ENCODE measurements at places on chromosomes 4 and X.
A peak's percentile ranks its signal among the peaks of the same experiment; 100 is the strongest.

GRCh38 chr4:136369073-136369472 lies 1163.2 kb downstream of the PCDH18 start:
- H3K4me3 ChIP-seq, result no peak overlapping the region
- H3K27me3 ChIP-seq, result no peaks in the 10 kb centered on the region
- no peaks in the 10 kb centered on the region for H3K36me3 ChIP-seq

GRCh38 chr4:146998157-146998556 lies 52.5 kb upstream of the TTC29 start:
- H3K4me1 ChIP-seq, result no peaks in the 10 kb centered on the region
- H3K27ac ChIP-seq, result no peak overlapping the region
- no peaks in the 10 kb centered on the region for H3K27me3 ChIP-seq
- no peak for DNase-seq
- no peaks in the 10 kb centered on the region for H3K36me3 ChIP-seq
- H3K4me3 ChIP-seq, result no peak overlapping the region

GRCh38 chr4:1777822-1778641 lies 15.1 kb upstream of the FGFR3 start:
- DNase-seq, result no peak
- no peak overlapping the region for H3K27ac ChIP-seq
- H3K27me3 ChIP-seq, result no peaks in the 10 kb centered on the region
- no peak overlapping the region for H3K4me3 ChIP-seq
- no peaks in the 10 kb centered on the region for H3K4me1 ChIP-seq

DNA sequence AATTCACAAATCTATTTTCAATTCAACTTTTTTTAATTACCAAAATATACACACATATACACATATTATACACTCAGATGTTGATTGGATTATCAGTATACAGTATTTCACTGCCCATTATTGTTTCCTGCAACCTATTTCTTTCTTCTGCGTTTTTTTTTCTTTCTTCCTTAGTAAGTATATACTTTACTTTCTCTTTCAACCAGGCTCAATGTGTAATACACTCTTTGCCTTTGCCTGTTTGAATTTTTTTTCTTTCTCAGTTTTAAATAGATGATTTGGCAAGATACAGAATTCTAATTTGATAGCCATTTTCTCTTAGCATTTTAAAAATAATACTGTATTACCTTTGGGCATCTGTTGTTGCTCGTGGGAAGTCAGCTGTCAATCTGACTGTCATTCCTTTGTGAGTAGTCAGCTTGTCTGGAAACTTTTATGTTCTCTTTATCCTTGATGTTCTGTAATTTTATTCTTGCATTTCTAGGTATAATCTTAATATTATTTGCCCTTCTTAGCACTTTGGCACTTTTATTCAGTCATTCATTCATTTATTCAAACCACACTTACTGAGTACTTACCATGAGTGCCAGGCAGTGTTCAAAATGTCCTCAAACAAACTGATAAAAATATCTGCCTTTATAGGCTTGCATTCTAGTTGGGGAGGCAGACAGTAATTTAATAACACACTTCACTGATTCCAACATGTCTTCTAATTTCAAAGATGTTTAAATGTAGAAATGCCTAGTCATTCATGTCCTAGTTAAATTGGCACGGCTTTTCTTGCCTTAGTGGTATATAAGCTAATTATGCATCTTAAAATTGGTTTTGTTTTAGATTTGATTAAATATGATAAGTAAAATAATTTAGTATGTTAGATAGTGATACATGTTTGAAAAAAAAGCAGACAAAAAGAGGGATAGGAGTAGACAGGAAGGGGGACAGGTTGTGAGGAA lies 3.7 kb downstream of the USP38 start:
- no peak overlapping the region for H3K27ac ChIP-seq
- no peaks in the 10 kb centered on the region for H3K27me3 ChIP-seq
- peaks cover 36% of the 10 kb centered on the region for H3K4me1 ChIP-seq

DNA sequence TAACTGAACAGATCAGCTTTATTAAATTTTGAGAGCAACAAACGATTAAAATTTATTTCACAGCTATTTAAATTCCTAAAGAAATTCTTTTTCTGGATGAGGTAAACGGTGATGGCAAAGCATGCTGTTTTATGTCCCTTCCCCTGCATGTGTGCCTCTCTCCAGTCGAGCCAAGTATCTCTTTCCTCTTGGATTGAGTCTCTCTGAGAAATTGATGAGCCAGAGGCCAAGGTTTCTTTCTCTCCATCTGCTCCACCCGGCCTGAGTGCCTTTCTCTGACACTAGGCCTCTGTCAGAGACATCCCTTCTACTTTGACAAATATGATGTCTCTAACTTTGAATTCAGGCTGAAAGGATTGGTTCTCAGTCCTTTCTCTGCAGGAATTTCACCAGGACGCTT lies 42.6 kb upstream of the PARM1 start:
- no peak overlapping the region for H3K4me3 ChIP-seq
- DNase-seq, result no peak
- H3K27me3 ChIP-seq, result no peaks in the 10 kb centered on the region
- no peaks in the 10 kb centered on the region for H3K4me1 ChIP-seq
- no peaks in the 10 kb centered on the region for H3K36me3 ChIP-seq

DNA sequence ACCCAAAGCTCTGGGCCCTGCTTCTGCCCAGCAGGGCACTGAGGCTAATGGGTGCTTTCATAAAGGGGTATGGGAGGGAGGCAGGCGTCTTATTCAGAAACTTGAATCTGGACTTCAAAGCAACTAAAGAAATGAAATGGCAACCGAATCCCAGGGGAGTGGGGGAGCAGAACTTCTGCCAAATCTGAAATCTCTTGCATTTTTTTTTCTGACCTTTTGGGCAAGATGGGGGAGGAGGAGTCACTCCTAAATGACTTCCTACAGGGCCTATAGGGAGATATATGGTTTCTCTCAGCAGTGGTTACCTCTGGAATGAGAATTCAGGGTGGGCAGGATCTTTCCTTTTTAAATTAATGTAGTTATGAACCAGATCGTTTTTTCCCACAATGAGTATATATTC lies 30.6 kb upstream of the KIAA1210 start:
- no peaks in the 10 kb centered on the region for H3K36me3 ChIP-seq
- no peaks in the 10 kb centered on the region for H3K27me3 ChIP-seq
- no peak for DNase-seq
- H3K4me3 ChIP-seq, result no peak overlapping the region
- H3K27ac ChIP-seq, result no peak overlapping the region

GRCh38 chrX:24494647-24495075 lies 29.6 kb downstream of the PDK3 start:
- H3K4me1 ChIP-seq, result peaks cover 12% of the 10 kb centered on the region
- H3K4me3 ChIP-seq, result no peak overlapping the region
- H3K27ac ChIP-seq, result peak overlapping the region; percentile 29

DNA sequence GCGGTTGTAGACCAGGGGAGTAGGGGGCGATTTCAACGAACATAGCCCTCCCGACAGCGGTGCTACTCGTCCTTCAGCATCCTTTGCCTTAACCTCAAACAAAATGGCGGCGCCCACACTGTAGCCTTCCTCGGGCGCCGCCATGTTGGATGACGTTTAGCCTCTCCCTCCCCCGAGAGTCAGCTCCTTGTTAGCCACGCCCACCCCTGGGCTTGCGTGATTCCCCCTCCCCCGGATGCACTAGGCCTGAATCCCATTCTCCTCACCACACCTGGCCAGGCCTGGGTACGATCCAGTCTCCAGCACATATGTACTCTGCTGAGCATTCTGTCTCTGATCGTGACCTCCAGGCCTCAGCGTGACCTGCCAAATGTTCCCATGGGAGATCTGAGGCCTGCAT lies 49.0 kb upstream of the ZNF157 start:
- H3K4me3 ChIP-seq, result no peak overlapping the region
- no peaks in the 10 kb centered on the region for H3K36me3 ChIP-seq
- no peaks in the 10 kb centered on the region for H3K4me1 ChIP-seq
- DNase-seq, result peak; percentile 19

- H3K27me3 ChIP-seq, result no peaks in the 10 kb centered on the region
- no peak overlapping the region for H3K4me3 ChIP-seq
- no peak for DNase-seq
- H3K4me1 ChIP-seq, result no peaks in the 10 kb centered on the region
- no peaks in the 10 kb centered on the region for H3K36me3 ChIP-seq
These were observed 22.7 kb downstream of the TENM3 start for GRCh38 chr4:182265881-182266280.

DNA sequence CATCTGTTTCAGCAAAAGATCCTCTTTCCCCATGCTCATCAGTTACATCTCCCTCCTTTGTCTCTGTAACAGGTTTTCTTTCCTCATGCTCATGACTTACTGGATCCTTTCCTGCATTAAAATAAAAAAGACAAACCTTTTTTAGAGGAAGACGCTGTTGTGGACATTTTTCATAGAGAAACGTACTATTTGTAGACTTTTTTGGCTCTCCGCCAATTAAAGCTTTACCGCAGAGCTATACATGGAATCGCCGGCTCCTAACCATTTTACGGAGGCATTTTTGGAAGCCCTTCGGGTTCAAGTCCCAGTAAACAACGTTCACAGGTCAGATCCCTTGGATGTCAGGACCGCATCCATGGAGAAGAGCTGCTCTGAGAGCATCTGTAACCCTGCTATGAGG lies 1.3 kb downstream of the FAM9C start:
- no peaks in the 10 kb centered on the region for H3K36me3 ChIP-seq
- DNase-seq, result no peak
- H3K27ac ChIP-seq, result no peak overlapping the region

DNA sequence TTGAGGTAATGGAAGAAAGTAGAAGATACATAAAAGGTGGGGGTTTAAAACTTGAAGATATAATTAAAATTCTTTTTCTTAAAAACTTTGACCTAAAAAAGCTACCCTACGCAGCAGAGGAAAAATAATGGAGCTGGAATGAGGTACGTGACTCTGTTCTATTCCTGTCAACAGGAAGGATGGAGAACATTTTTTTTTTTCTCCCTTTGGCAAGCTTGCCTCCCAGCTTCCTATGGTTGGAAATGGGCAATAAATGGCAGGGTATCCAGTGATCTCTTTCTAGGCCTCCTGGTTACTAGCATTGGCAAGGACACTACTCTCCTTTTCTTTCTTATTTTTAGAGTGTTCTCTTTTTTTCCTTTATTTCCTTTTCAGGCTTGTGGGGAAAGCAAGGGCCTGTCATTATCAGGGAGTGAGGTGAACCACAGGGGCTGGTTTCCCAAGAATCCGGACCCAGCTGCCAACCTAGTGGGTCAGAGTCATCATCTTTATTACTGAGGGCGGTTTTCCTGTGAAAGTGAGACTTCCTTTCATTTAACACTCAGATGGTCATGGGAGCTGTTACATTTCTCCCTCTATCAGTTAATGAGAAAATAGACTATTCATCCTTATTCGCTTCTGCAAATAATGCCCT lies 224.6 kb downstream of the SPRY1 start:
- H3K27ac ChIP-seq, result peak overlapping the region; percentile 56
- H3K4me3 ChIP-seq, result no peak overlapping the region
- H3K27me3 ChIP-seq, result no peaks in the 10 kb centered on the region
- DNase-seq, result peak; percentile 84
- H3K36me3 ChIP-seq, result no peaks in the 10 kb centered on the region

DNA sequence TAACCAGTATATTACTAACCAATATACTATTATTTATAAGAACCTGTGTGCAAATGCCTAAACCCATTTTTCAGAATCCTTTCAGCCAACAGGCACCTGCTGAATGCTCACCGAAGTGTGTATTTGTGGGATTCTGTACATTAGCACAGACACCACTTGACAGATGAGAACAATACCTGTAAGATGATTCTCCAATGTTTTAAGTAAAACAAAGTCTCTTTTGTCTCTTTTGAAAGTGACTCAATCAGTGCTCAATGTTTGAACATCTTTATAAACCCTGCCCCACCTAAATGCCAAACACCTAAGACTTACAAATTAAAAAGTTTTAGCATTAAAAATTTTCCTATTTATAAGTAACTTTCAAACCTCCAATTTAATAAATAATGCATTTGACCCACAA lies 763 bp downstream of the ASB9 start:
- H3K4me1 ChIP-seq, result peaks cover 4% of the 10 kb centered on the region
- H3K4me3 ChIP-seq, result no peak overlapping the region
- no peak overlapping the region for H3K27ac ChIP-seq
- H3K27me3 ChIP-seq, result no peaks in the 10 kb centered on the region
- peak; percentile 0 for DNase-seq

DNA sequence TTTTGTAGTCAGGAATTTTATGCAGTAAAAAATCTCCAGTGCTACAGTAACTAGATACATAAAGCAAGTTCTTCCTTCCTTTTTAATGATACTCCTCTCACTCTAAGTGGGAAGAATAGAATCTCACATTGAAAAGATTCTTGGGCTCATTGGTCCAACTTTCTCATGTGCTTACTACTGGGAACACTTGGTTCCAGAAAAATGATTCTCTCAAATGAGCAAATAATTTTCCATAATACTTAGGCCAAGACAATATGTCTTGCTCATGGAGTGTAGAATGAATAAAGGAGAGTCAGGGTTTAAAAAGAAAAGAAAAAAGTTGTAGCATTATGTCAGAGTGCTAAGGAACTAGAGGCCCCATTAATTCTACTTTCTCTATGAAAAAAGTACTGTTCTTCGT lies 197.8 kb downstream of the RASL11B start:
- H3K27me3 ChIP-seq, result no peaks in the 10 kb centered on the region
- H3K4me1 ChIP-seq, result no peaks in the 10 kb centered on the region
- no peak overlapping the region for H3K4me3 ChIP-seq
- H3K36me3 ChIP-seq, result no peaks in the 10 kb centered on the region
- no peak for DNase-seq
- no peak overlapping the region for H3K27ac ChIP-seq

DNA sequence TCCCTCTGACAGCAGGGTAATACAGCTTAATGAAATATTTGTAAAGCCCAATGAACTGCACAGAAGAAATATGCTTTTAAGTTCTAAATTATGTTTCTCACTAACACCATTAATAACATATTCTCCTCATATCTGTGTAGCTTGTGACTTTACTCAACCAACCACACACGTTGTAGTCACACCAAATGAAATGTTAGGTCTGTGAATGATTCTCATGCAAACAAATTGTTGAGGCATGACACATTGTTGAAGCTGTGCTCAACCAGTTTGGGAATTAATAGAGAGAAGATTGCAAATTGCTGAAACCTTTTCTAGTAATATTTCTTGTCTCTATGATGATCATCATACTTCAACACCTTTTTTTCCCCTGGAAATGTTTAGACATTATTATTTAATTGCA lies 645.9 kb downstream of the PCDH7 start:
- DNase-seq, result no peak
- H3K27me3 ChIP-seq, result no peaks in the 10 kb centered on the region
- H3K4me3 ChIP-seq, result no peak overlapping the region
